ENCODE measurements at places on chromosomes 3 and 15.

DNA sequence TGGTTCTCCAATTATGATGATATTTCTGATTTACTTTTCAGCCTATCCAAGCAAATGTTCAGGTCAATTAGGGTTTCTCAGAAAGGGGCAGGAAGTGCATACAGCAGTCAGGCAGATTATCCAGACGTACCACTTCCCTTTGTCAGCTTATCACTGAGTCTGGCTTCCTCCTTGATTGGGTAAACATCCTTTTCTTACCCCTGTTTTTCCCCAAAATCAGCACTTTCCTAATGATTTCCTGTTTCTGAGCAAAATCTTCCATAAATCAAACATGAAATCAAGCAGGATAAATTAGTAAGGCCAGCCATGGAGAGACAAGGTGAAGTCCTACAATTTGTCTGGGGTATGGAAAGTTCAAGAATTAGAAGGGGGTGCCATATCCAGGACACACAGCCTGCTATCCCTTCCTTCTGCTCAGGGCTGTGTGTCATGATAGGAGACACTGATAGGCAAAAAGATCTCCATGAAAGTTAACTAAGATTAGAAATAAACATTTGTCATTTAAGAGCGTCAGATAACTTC is 29.0 kb downstream of the ADIPOQ start:
- no peak for DNase-seq

GRCh38 chr15:91974321-91974720 is 120.8 kb downstream of the SLCO3A1 start:
- DNase-seq: no peak

GRCh38 chr3:31442755-31443154 is 90.0 kb upstream of the STT3B start:
- no peak for DNase-seq

GRCh38 chr3:138694287-138695007 is 85.9 kb downstream of the FAIM start:
- no peak for DNase-seq

GRCh38 chr3:127688416-127689265 is 15.9 kb downstream of the ABTB1 start:
- DNase-seq: no peak

DNA sequence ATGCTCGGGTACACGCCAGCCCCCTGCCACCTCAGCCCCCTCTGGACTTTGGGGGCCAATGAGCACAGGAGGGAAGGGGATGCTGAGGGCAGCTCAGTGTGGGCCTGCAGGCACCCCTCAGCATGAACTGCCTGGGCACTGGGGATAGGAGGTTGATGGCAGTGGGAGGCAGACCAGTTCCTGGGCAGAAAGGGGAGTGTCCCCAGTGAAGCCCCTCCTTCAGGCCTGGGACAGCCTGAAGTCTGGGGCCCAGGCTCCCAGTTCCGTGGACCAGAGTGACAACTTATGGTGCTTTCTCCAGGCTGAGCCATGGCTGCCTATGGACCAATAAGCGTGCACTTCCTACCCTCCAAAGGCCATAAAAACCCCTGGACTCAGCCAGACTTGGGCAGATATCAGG is 63.3 kb upstream of the IMPG2 start:
- no peak for DNase-seq

DNA sequence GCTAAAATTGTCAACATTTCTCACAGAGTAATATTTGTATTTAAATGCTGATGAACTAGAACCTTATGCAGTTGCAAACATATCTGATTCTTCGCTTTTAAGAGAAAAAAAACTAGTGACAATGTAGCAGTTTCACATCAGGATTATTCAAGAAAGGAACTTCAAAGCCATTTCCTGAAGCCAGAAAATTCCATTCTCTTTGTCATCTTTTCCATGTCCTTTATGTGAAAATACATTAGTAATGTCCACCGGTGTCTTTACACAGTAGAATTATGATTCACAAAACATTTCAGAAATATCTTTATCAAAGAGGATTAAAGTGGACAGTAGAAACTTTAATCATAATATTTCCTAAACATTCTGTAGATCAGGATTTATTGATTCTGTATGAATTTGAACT is 12.7 kb upstream of the LXN start:
- no peak for DNase-seq

DNA sequence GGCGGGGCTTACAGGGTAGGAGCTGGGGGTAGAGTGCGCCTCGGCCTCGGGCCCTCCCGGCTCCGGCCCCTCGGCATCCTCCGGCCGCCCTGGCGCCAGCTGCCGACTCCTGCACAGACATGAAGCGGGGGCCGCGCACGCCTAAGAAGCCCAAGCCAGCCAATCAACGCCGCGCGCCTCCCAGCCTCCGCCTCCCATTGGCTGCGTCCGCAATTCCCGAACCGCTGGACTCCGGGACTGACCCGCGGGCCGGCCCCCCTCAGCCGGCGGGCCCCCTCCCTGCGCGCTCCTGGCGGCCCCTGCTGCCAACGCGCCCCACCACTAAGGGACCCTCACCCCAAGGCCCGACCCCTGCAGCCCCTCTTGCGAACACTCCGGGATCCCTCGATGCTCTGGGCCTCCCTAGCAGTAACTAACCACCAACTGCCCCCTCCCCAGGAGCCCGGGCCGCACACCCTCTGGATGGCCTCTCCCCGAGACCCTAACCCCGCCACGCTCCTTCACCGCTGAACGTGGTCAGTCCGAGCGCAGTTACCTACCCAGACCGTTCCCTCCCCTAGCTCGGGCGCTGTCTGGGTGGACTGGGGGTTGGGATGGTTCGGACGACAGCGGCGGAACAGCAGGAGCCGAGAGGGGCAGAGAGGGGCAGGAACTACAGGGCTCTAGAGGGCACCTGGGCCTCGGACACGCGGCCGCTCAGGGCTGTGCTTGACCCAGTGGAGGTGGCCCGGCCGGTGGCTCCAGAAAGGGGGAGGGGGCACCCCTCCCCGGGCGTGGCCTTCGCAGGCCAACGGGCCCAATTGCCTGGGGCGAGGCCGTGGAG is 5.0 kb downstream of the GATA2 start:
- DNase-seq: peak; percentile 75

DNA sequence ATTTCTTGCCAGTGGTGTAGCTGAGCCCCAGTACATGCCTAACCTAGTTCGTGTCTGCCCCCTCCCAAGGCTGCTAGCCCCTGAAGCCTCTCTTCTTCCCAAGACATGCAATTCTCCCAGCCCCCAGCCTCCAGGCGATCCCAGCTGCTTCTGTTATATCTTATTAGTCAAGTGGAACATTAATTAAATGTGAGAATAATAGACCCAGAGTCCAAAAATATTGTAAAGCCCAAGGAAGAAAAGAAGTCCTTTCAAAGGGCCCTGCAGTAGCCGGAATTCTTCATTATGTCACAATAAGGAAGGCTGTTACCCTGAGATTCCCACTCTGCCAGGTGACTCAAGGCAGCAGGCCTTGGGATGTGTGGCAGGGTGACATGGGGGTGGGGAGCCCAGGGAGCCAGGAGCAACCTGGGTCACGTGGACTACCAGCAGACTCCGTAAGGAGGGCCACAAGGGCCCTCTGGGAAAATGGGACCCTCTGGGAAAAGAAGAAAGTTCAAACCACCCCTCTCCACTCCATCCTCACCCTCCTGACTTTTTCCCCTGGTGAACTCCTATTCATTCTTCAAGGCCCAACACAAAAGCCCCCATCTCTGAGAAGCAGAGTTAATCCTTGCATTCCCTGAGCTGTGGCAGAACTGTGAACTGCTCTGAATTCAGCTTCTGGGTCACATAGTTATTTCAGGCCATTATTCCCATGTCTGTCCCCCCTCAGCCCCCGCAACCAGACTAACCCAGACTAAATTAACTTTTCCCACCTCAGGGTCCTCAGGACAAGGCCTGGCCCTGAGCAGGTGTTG is 21.8 kb upstream of the TRH start:
- no peak for DNase-seq

GRCh38 chr15:94247789-94248638 is 16.7 kb downstream of the MCTP2 start:
- DNase-seq: no peak

GRCh38 chr15:88645171-88646087 is 6.6 kb downstream of the ISG20 start:
- DNase-seq: no peak

GRCh38 chr3:114384558-114384903 is 90.7 kb downstream of the TIGIT start:
- DNase-seq: no peak

DNA sequence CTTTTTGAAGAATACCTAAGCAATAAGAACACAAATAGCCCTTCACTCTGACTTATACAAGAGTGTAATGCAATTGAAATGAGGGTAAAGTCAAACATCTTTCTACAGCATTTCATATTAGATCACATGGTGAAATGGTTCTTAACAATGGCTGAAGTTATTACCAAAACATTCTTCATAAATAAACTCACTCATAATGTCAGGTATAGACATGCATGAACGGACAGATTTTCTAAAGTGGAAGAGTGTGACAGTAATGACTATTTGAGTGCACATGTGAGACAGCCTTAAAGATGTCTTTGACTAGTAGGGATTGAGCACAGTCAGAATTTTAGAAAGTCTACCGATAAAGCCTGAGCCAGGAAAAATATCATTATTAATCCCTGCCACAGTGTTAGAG is 471.0 kb downstream of the ZPLD1 start:
- DNase-seq: no peak

- no peak for DNase-seq
Measured at GRCh38 chr15:29403772-29404171, 134.2 kb upstream of the NSMCE3 start.

GRCh38 chr3:18135060-18135814 is 289.9 kb downstream of the SATB1 start:
- no peak for DNase-seq

DNA sequence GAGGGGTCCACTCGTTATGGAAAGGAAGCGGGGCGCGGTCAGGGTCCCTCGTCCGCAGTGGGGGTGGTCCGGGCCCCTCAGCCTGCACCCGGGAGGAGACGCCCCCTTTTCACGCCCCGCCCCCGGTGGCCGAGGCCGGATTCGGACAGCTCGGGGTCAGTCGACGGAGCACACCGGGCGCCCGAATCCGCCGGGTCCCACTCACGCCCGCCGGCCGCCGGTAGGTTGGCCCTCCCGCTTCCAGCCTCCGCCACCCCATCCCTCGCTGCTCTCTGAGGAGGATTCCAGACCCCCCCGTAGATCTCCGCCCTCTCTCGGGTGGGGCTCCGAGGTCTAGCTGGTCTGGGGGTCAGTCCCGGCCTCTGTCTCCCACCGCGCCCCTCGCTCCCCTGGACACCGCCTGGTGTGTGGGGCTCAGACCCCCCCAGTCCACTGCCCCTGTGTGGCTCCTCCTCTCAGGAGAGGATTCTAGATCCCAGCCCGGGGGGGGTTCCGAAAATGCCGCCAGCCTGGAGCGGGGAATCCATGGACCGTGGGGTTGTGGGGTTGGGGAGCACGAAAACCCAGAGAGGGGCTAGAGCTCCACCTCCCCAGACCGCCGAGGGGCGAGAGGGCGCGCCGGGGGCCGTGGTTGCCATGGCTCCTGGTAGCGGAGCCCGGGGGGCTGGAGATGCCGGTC is 725 bp downstream of the CHL1 start:
- peak; percentile 19 for DNase-seq

GRCh38 chr15:101026656-101027272 is 107.6 kb downstream of the LRRK1 start:
- DNase-seq: no peak

DNA sequence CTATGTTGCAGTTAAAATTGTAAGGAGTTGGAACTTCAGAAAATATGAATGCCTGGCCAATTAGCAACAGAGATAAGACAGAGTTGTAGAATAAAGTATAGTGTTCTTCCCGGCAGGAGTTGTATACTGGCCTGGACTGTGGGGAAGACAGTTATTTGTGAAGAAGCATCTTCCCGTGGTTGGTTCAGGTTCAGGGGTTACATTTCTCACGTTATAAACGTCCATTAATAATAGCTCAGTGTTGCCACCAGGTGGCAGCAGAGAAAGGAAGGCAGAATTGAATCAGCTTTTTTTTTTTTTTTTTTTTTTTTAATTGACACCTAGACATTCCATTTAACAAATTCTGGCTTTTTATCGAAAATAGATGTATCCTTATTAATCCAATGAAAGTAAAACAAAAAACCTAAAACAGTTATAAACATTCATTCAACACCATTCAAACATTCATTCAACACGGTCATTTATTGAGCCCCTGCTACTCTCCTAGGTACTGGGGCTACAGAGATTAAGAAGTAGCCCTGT is 66.4 kb upstream of the NR2E3 start:
- peak; percentile 38 for DNase-seq

- no peak for DNase-seq
Measured at GRCh38 chr15:59290295-59291212, 82.1 kb downstream of the MYO1E start.

GRCh38 chr3:126907557-126907956 is 75.4 kb upstream of the PLXNA1 start:
- no peak for DNase-seq

GRCh38 chr15:39213385-39213840 is 367.5 kb upstream of the THBS1 start:
- DNase-seq: no peak

DNA sequence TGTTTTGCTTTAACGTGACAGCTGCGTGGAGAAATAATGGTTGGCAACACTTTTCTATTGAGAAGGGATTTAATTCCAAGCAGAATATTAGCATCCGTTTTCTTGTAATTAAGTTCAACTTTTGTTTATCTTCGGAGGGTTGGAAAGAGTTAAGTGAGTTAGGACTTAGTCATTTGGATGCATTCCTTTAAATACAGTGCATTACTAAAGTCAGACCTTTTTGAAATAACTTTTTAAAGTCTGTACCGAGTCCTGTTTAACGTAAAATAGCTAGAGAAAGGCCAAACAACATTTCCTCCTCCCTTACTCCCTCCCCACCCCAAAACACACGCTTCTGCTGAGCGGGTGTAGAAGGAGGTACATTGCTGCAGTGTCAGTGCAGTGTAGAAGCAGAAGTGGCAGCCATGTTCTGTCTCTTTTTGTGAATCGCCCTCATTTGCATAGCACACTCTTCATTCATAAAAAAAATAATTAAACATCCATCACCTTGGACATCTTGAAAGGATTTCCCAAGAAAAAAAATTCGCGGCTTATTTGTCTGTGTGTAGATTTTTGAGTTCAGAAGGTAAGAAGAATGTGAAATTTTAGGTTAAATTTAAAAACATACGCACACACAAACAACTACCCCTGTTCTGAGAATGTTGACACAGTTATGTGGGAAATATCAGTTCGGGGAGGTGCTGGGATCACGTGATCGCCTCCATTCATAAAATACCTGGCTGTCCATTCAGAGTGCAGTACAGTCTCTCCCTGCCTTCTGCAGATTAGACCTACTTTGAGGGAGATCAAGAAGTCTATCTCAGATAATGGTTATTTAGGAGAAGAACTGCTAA is 1.6 kb downstream of the SPRED1 start:
- DNase-seq: no peak

GRCh38 chr15:47066392-47066791 is 650.9 kb upstream of the SEMA6D start:
- no peak for DNase-seq
